ENCODE measurements at places on chromosomes 2 and 18.

GRCh38 chr18:9139400-9140039, 2.9 kb downstream of the ANKRD12 start:
- DNase-seq = no peak

DNA sequence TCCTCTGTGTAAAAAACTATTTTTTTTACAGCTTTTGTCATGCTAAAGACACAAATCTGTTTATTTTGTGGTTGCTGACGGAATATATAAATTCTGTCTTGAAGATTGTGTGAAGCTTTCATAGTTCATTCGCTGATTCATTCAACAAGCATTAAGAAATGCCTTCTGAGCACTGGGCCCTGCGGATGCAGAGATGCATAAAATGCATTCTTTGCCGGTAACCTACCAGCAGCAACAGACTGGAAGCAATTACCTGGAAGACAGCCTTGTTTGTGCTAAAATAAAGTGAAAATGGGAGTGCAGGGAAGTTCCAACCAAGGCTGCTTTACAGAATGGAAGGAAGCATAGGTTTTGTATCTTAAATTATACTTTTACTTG, 119.7 kb downstream of the PMAIP1 start:
- no peak for DNase-seq

GRCh38 chr2:142315346-142315745, 184.5 kb upstream of the LRP1B start:
- no peak for DNase-seq

GRCh38 chr2:216031960-216032689, 18.8 kb upstream of the MREG start:
- no peak for DNase-seq

GRCh38 chr2:69637923-69638322, 5.6 kb downstream of the AAK1 start:
- DNase-seq = no peak

DNA sequence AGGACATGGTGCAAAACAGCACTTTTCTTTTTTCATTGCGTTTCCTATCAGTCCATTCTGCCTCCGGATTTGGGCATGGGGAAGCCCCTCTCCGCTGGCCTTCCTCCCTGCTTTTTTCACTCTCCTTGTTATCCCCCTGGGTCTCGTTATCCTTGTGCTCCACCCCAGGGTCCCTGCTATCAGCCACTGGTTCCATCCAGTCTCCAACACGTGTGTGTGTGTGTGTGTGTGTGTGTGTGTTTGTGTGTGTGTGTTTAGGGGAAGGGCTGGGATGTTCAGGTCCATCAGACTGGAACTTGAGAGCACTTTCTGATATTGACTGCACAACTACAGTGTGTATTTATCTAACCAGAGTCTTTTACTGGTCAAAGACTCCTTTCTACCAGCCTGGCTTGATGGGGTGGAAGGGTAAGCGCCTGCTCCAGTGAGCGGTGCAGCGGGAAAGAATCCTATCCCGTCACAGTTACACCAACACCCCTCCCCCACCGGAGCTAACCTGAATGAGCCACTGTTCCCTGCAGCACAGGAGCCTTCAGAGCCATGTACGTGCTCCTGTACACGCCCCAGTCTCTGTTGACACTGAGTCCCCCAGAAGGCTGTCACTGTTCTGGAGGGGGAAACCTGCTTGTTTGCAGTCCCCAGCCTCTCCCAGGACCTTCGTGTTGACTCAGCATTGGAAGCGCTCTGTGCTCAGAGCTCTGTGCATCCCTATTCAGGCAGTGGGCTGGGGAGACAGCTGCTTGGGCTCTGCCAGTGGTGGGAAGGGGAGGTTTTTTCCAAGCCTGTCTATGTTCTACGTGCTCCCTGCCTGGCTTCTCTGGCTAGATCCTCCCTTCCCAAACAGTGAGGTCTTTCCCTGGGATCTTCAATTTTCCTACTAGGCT, 4.6 kb downstream of the INHA start:
- no peak for DNase-seq

All from activated CD4-positive, alpha-beta T cell treated with anti-CD3 and anti-CD28 coated beads for 36 hours (primary cell).